NCI-H2227 treated with DMSO at 0.1 percent for 48 hours (cell line): ENCODE measurements at places on chromosomes 2 and 18.
A peak's percentile ranks its signal among the peaks of the same experiment; 100 is the strongest.

DNA sequence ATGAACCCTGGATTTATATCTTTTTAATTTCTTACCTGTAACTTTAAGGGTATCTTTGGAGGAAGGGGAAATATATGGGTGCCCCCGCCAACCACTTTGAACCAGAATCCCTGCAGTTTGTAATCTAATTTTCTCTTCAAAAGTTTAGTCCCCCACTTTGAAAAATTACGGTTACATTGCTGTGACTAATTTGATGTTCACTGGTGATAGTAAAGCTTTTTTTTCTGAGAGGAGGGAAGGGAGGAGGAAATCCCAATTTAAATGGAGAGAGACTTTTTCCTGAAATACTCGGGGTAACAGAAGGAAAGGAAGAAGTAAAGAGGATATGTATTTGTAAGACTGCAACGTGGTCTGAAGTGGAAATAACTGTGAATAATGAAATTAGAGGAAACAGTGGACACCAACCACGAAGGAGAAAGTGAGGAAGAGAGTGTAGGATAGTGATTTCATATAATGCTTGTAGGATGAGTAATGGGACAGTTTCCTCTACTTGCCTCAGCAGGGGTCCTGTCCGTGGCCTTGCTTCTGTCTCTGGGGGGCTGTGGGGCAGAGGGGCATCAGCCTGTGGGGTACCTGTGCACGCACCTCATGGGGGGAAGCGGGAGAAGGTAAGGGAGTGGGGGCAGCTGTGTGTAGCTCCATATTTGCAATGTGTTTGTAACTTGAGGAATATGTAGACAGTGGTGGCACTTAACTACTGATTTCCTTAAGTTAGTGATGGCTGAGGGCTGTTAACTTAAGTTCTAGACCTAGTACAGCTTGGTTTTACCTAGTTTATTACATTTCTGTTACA is 161.1 kb downstream of the LTBP1 start:
- DNase-seq, result no peak

GRCh38 chr2:11559066-11559785 is 25.4 kb downstream of the GREB1 start:
- no peak for DNase-seq

DNA sequence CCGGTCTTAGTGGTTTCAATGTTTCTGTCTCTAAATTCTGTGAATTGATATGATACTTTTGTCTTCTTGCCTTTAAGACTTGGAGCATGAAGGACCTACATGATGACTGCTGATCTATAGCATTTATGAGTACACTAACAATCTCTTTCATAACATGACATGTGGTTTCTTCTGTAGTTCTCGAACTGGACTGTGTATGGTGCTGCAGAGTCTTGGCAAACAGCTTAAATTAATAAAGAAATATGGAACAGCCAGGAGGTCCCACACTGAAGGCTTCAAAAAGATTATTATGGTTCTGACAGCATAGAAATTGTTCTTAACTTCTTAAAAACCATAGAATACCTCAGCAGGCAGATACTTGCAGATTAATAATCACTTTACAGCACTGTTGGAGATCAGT is 145.0 kb downstream of the DCC start:
- no peak for DNase-seq

GRCh38 chr2:226057914-226058313 is 658.4 kb downstream of the NYAP2 start:
- no peak for DNase-seq

- no peak for DNase-seq
Measured at GRCh38 chr2:112793449-112793978, 9.2 kb upstream of the IL1A start.

DNA sequence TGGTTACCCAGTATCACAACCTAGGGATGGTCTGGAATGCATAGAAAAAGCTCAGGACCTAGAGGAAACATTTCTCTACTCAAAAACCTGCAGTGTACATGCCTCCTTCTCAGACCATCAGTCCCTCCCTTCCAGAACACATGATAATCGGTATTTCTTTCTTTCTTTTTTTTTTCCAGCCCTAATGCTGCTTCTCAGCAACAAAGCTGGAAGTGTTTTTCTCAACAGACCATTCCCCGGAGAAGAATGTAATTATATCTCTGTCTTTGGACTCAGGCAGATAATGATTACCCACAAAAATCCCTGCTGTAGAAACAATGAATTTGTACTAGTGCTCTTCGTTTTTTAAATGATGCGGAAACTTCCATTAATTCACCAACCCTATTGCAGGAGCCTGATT is 44.1 kb upstream of the NDUFV2 start:
- peak; percentile 66 for DNase-seq

DNA sequence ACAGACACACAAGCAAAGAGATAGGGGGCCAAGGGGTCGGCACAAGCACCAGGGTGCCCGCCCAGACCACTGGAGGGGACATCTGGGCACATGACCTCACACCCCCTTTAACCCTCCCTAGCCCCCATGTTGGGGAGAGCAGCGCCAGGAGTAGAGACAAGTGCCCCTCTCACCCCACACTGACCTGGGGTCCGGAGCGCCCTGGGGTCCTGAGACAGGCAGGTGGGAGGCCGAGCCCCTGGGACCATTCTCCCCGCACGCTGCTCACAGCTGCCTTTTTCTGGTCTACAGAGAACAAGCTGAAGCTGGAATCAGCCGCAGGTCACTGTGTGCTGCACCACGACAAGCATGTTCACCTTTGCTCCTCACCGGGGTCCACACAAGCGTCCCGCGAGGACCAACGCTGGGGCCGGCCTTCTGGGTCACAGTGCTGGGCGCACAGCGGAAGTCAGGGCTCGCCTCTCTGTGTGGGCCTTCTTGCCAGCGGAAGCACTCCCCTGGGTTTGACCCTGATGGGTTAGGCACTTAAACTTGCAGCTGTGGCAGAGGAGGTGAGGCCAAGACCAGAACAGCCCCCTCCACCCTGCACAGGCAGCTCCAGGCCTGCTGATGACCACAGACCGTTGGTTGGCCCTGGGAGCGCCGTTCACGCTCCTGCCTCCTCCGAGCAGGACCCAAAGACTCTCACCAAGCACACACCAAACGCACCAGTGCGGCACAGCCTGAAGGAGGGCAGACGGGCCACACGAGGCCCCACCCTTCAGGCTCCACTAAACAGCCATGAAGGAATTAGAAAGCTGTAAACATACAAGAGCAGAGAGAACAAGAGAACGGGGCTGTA is 275.3 kb downstream of the EIPR1 start:
- no peak for DNase-seq

GRCh38 chr2:74779265-74779558 is 54.7 kb upstream of the HK2 start:
- DNase-seq, result no peak

DNA sequence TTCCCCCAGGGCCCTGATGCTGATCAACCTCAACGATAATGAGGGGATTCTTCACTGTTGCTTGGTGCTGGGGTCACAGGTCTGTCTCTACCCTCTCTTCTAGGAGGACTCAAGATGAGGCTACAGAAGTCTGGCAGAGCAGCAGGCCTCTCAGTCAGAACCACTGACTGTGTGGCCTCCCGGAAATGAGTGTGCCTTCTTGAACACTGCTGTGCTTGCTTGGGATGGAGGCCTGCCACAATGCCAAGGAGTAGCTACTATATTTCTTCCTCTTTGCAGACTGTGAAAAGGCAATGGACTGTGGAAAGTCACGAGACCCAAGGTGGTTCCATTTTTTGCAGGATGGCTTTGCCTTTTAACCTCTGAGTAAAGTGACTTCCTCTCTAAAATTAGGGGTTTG is 5.8 kb upstream of the HOXD1 start:
- DNase-seq, result no peak

DNA sequence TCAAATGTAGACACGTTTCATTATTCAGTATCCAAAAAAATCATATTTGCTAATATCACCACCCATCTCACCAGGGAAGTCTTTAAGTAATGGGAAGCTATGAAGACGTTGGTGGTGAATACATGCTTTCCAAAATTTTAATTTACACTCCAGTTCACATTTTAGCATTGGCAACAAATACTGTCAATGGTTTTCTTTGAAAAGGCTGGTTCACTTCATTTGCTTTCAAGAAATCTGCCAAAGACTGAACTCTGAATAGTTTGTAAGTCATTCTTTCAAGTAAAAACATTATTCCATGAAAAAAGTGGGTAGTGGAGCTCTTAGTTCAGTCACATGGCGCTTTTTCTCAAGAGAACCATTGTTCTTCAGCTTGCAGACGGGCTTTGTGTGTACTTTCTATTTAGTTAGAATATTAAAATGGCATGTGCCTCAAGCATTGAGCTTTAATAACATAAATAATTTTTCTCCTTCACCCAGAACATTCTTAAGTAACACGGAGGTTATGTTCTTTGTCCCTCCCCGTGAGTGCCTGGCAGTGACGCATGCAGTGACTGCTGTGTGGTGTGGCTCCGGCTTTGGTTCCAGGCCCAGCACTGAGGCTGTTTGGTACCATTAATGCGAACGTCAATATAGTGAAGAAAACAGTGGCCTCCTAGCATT is 300.0 kb upstream of the HDAC4 start:
- no peak for DNase-seq

DNA sequence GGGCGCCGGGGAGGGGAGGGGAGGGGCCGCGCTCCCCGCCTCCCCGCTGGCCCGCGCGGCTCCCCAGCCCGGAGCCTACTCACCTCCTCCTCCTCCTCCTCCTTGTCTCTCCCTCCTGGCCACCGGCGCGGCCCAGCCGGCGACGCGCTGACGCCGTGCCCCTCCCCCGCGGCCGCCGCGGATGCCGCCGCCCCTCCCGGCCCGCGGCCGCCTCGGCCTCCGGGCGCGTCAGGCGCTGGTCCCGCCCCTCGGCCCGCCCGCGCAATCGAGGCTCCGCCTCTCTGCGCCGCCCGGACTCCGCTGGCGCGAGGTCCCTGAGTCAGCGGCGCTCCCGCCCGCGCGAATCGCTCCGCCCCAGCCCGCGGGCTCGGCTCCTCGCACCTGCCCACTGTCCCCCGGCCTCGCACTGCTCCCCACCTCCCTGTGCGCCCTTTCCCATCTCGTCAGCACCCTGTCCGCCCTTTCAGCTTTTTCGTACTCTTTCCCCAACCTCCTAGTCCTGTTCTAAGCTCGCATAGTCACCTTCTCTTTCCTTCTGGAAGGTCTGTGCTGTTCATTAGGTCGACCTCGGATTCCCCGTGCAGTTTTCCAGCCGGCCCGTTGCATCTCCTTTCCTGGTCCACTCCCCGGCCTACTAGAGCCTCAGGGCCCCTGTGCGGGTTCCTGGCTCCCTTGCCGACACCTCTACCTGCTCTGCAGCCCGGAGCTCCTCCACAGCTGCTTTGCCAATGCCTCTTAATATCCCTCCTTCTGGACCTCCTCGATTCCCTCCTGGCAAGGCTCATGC is 187.4 kb downstream of the ZEB2 start:
- DNase-seq, result peak; percentile 97

DNA sequence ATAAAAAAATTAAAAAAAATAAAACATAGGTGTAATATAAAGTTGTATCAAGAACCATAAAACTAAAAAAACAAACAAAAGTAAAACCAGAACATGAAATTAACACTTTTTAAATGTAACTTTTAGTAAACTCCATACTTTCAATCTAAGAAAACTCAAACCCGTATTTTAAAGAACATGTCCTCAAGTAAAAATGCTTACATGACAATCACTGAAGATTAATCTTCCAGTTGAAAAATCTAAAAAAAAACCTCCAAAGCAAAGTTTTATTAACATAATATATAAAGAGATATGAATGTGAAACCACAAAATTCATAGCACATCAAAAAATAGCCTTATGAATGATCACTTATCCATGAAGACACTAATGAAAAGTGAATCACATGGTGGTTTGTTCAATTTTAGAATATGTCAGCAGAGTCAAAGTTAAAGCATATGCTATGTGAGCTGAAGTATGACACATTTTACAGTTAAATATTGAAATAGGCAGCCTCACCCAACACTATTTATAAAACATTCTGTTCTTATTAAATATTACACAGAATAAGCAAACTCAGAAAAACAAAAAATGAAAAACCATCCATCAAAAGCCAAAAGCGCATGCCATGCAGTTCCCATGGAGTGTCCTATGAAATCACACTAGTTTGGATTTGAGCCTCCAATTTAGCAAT is 23.1 kb upstream of the CHAC2 start:
- DNase-seq, result no peak

GRCh38 chr2:94871226-94872087 is at the start of gene TEKT4:
TSS of gene TEKT4 (plus strand) at chr2:94871430. CDS start at chr2:94871580, 150 bp downstream.
- no peak for DNase-seq

GRCh38 chr2:139544186-139544851 is 764.1 kb upstream of the NXPH2 start:
- DNase-seq, result no peak

GRCh38 chr2:203732953-203733510 is 26.6 kb downstream of the CD28 start:
- no peak for DNase-seq
